Activated CD8-positive, alpha-beta memory T cell treated with anti-CD3 and anti-CD28 coated beads, Interleukin-2, amount 50 U/mL, for 4 hours (primary cell): ENCODE measurements at places on chromosomes 11 and 22.

GRCh38 chr22:30813936-30814335, 119.3 kb downstream of the OSBP2 start:
- no peak for DNase-seq

DNA sequence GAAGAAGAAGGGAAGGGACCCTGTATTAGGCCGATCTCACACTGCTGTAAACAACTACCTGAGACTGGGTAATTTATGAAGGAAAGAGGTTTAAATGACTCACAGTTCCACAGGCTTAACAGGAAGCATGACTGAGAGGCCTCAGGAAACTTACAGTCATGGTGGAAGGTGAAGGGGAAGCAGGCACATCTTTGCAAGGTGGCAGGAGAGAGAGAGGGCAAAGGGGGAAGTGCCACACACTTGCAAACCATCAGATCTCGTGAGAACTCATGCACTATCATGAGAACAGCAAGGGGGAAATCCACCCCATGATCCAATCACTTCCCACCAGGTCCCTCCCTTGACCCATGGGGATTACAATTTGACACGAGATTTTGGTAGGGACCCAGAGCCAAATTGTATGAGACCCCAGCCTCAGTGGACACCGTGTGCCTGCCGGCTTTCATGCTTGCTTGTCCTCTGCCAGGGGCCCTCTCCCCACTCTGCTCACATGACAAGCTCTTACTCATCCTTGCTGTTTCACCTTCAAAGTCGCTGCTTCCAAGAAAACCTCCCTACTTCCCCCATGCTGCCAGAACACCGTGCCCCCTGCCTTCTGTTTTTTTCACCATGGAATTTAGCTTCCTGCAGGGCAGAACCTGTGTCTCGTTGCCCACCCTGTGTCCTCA, 23.3 kb upstream of the PPFIA1 start:
- DNase-seq, result no peak

- no peak for DNase-seq
These were observed 159.4 kb downstream of the MPPED1 start for GRCh38 chr22:43571181-43571580.

- no peak for DNase-seq
These were observed 44.7 kb downstream of the SWAP70 start for GRCh38 chr11:9708544-9708943.

GRCh38 chr11:118033443-118033842, 43.4 kb upstream of the TMPRSS4 start:
- DNase-seq, result no peak

DNA sequence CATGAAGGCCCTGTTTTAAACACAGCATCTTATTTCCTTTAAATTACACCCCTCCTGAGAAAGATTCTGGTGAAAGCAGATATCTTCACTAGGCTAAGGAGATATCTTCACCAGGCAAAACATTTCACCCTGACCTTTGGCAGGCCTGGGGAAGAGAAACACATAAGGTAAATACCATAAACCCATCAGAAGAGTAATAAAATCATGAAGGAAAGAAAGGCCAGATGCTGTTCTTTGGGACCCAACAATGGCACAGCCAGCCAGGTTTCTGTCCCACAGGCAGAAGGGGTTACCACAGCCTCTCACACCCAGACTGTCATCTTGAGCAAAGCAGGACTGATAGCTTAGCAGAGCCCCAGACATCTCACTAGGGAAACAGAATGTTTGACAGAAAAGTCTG, 125.4 kb downstream of the CCDC34 start:
- DNase-seq, result no peak

DNA sequence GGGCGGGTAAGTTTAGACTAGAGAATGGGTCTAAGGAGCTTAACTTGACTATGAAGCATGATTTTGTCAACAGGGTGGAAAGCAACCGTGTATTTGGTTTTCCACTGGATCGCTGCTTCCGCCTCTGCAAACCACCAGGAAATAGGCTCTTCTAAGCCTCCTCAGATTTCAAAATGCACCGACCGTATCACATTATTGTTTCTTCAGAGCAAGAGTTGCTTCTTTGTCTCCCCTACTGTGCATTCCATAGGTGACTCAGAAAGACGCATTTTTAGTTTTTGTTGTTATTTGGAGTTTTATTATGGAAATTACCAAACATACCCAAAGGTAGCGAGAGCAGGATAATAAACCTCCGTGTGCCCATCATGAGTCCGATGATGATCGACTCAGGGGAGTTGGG, 64.3 kb upstream of the RASD2 start:
- DNase-seq, result no peak

- no peak for DNase-seq
These were observed 8.5 kb downstream of the SCN2B start for GRCh38 chr11:118167906-118168305.

DNA sequence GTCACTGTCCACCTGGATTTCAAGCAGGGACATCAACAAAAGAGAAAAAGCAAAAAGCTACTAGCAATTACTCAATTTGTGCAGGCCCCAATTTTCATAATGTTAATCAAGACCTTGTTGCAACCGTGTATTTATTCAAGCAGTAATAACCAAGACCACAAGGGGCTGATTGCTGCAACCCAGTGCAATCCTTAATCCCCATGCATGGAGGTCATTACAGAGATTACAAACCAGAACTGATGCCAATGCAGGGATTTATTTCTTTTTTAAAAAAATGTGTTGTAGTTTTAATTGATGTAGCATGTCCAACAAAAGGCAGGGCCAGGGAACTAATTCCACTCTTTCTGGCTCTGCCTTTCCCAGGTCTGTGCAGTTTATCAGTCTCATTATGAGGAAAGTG, 18.4 kb downstream of the TECTA start:
- no peak for DNase-seq

- DNase-seq, result no peak
These were observed 5.4 kb upstream of the TTC36 start for GRCh38 chr11:118521892-118522311.
